Stimulated activated CD8-positive, alpha-beta memory T cell treated with anti-CD3 and anti-CD28 coated beads, Interleukin-4, amount 100 ng/mL, for 1 hour (primary cell): ENCODE measurements at places on chromosomes 1 and 21.

DNA sequence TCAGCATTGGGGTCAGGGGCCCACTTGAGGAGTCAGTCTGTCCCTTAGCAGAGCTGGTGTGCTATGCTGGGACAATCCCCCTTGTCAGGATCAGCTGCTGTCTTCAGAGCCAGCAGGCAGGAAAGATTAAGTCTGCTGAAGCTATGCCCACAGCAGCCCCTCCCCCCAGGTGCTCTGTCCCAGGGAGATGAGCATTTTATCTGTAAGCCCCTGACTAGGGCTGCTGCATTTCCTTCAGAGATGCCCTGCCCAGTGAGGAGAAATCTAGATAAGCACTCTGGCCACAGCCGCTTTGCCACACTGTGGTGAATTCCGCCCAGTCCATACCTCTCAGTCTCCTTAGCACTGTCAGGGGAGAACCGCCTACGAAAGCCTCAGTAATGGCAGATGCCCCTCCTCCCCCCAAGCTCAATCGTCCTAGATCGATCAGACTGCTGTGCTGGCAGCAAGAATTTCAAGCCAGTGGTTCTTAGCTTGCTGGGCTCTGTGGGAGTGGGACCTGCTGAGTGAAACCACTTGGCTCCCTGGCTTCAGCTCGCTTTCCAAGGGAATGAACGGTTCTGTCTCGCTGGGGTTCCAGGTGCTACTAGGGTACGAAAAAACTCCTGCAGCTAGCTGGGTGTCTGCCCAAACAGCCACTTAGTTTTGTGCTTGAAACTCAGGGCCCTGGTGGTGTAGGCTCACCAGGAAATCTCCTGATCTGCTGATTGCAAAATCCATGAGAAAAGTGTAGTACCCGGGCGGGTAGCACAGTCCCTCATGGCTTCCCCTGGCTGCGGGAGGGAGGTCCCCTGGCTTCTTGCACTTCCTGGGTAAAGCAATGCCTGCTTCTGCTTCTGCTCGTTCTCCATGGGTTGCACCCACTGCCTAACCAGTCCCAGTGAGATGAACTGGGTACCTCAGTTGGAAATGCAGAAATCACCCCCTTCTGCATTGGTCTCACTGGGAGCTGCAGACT is 25.1 kb upstream of the TP53BP2 start:
- no peak for DNase-seq

DNA sequence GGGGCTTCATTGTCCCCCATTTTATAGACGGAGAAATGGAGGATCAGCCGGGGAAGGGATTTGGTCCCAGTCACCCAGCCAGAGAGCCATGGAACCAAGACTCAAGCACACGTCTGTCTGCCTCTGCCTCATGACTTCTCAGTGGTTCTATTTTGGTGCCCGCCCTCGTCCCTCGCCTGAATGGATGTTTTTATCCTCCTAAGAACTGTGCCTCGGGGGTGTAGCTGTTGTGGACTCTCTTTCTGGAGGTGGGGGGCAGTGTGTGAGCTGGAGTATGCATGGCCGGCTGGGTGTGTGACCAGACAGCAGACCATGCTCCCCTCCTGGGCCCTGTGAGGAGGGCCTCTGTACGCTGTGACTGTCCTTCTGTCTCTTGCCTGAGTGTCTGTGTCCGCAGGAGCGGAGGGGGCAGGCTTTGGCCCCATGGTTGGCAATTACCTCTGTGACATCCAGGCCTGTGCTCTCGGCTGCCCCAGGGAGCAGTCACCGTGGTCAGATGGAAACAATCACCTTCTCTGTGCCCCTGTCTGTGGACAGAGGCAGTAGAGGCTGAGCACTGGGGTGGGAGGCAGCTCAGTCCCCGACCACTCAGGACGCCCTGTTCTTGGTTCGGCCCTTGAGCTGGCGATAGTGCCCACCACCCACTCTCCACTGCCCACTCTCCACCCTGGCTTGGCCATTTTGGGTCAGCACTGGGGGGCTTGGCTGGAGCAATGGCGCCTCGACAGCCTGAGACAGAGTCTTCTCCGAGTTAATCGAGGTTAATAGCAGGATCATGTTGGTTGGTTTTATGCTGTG is 20.4 kb downstream of the WNT4 start:
- DNase-seq = no peak

- DNase-seq = no peak
Measured at GRCh38 chr1:112581586-112582192, 37.3 kb downstream of the ST7L start.

GRCh38 chr1:178551307-178551706 is 38.4 kb downstream of the TEX35 start:
- DNase-seq = no peak

DNA sequence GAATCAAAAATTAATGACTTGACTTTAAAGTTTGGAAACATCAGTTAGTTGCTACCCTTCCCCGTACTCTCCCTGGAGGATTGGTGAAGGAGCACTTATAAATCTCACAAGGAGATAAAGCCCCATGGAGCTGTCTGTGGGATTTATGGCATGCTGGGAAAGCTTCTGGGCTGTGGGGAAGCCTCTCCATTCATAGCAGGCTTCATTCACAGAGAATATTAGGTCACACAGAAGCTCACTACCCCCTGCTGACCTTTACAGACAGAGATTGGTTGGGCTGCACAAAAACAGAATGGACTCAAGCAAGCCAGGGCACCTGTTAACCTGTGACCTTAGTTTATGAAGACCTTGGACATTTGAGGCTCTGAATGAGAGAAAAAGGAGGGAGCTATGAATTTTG is 32.1 kb downstream of the RGL1 start:
- DNase-seq = no peak

DNA sequence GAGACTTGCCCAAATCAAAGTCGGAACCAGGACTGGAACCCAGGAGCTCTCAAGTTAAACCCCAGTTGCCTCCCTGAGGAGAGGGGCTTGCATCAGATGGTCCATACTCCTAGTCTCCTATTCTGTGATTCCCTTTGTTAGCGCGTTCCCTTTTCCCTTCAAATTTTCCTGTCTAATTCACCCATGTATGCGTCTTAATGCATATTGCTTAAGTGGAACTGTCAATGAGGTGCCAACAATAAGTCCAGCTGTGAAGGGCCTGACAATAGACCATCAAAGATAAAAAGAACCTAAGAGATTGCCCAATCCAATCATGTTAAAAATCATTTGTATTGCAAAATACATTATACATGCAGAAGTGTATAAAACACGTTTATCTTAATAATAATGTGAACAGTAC is 634 bp upstream of the SPATA6 start:
- DNase-seq = no peak

DNA sequence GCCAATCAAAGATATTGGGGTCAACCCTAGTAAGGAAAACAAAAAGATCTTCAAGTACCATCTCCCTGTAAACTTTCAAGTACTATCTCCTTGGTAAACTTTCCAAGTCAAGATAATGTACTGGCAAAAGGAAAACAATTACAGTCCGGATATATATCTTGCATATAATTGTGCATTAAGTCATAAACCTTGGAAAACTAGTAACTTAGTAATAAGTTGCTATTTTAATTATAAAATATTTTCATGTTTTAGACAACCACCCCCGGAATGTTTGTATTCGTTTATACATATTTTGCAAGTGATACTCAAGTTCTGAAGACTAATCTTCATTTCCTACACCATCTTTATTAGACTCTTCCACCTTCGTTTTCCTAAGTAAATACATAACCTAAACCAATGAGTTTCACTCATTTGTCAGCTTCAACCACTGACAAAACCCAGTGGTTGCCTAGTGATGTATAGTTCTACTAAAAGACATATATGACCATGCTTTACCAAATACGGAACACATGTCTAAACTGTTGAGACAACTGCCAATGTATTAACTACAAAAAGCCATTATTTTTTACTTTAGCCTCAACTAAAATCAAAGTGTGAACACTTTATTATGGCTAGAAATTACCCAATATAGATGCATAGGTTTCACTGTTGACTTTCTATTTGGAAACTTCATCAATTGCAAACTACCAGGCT is 1.7 kb downstream of the AKT3 start:
- DNase-seq = no peak

GRCh38 chr1:37673920-37674319 is 18.4 kb upstream of the CDCA8 start:
- no peak for DNase-seq

DNA sequence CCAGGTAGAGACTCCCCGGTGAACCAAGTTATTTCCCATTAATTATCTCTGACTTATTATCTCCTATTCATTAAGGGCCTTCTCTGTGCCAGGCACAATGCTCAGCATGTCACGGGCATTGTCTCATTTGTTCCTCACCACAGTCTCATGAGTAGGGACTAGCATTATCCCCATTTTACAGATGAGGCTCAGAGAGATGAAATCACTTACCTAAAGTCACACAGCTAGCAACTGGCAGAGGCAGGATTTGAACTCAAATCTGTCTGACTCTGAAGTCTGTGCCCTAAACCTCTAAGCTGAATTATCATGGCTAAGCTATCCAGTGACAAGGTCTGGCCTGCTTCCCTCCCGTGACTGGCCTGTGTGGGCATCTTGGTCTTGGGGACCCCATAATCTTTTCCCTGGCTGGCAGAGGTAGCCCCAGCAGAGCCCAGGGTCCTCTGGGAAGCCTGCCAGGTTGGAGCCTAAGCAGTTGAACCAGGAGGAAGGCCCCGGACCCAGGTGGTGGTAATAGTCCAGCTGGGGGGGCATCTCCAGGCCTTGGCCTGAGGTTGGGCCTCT is 4.5 kb downstream of the MAP7D1 start:
- DNase-seq = no peak

DNA sequence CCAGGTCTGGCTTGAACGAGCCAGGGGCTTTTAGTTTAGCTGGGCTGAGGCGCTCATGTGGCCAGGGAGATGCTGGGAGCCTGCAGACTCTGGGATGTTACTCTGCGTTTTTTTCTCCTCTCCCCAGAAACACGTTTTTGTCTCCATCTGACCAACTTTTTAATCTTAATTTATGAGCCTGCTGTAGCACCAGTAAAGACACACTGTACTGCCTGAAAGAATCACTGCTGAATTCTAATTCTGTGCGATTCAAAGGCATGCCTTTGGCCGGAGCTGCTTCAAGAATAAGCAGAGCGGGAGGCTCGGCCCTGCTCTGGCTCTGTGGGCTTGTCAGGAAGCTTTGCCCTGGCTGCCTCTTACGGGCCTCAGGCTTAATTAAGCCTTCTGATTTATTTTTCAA is 129.5 kb downstream of the CAMTA1 start:
- DNase-seq = no peak

- no peak for DNase-seq
Measured at GRCh38 chr1:24972221-24972914, 42.3 kb upstream of the RUNX3 start.
